ENCODE measurements at places on chromosomes 16 and 17.

GRCh38 chr16:26909623-26910022 lies 157.1 kb upstream of the C16orf82 start:
- no peak for DNase-seq

GRCh38 chr17:45087504-45087975 lies 26.4 kb downstream of the NMT1 start:
- DNase-seq, result no peak

DNA sequence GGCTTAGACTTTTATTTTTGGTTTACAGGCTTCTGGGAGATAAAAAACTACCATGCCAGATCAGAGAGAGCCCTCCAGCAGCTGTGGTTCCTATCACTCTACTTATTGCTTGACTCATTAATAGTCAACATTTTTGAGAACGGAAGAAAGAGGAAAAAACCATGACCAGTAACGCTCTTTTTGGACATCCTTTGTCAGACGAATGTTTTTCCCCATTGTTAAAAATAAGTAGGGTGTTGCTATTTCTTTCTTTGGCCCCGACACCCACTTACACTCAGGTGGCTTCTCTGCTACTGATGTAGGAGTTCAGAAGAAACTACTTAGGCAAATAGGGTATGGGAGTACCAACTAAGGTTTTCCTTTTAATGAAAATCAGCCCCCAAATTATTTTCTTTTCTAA lies 27.5 kb downstream of the TVP23A start:
- no peak for DNase-seq

DNA sequence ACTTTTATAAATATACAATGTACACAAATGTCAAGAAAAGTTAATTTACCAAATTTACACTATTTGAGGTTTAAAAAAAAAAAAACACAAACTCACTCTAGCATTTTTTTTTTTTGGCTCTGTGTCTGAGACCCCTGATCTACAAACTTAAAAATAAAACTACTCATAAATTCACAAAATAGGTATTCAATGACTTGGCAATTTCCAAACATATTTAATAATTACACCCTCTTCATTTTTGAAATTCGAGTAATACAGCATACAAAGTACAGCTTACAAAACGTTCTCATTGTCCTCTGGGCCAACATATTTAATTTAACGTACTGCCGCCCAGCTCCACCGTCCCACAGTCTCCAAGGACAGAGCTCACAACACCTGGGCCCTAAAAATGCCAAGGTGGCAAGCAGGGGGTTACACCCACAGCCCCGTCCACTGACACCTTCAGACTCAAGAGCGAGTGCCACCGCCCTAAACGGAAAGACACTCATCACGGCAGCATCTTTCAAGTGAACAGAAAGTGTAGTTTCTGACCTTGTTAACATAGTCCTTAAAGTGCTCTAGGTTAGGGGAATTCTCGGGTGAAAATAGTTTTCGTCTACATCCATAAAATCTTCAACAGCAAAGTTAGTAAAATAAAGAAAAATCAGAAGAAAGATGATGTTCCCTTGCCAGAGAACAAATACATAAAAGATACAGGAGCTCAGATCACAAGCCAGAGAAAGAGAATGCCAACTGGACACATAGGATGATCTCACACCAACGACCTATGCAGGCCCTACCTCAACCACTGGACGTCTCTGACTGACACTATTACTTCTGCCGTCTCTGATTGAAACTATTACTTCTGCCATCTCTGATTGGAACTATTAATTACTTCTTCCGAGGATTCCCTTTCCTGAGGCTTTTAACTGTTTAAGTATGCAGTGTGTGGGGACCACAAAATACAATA lies 4.2 kb downstream of the ADCY9 start:
- no peak for DNase-seq

DNA sequence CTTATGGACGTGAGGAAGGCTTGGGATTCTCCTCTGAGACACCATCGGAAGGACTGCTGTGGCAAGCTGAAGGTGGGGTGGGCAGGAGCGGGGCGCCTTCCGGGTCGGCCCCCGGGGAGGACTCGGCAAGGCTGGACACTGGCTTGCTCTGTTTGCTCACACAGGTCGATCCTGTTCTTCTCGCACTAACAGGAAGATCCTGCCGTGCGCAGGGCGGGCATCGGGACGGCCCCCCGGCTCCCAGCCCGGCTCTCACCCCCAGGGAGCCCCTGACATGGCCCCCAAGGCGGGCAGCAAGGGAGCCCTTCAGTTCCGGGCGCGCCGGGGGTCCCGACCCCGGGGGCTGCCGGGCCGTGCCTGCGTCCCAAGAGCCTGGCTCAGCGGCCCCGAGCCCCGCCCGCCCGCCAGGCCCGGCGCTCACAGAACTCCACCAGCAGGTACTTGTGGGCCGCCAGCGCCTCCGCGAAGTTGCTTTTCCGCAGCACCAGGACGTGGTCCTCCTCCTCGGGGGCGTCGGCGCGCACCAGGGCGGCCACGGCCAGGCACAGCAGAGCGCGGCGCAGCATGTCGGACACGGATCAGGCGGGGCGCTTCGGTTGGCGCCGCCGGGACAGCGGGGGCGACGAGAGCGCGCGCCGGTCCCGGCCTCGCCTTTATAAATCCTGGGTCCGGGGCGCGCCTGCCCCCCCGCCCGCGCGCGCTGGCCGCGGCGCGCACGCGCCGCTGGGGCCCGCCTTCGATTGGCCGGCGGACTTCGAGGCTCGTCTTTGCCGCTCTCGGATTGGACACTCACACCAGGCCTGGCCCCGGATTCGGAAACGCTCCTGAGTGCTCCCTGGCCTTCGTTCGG lies at the start of gene P4HB:
TSS of gene P4HB (minus strand) at position 630 of the 850 bp plus-strand sequence. CDS start at position 566, 64 bp downstream.
- no peak for DNase-seq

DNA sequence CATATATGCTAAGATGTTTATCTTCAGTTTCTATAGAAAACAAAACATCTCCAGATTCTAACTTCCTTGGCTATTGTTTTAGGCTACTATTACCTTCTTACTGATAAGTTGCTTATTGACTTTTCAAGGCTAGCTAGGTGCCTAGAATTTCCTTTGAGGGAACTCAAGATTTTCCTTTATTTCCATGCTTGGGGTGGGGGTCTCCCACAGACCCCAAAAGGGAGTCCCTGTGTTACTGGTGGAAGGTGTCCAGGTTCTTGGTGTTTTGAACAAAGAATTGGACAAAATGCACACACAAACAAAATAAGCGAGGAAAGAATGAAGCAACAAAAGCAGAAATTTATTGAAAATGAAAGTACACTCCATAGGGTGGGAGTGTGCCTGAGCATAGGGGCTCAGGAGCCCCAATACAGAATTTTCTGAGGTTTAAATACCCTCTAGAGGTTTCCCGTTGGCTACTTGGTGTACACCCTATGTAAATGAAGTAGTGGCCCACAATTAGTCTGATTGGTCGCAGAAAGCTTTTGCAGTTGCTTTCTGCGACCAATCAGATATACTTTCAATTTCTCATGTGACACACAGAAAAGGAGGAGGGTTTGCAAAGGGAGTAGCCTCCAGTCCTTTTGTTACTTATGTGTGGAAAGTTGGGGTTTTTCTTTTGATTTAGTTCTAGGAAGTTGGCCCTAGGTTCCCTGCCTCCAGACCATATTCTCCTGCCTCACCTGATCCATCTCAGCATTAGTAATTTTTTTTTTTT lies 67.5 kb downstream of the MARF1 start:
- DNase-seq, result no peak

- DNase-seq, result no peak
These were observed 1.7 kb downstream of the MAP2K3 start for GRCh38 chr17:21286066-21286770.

DNA sequence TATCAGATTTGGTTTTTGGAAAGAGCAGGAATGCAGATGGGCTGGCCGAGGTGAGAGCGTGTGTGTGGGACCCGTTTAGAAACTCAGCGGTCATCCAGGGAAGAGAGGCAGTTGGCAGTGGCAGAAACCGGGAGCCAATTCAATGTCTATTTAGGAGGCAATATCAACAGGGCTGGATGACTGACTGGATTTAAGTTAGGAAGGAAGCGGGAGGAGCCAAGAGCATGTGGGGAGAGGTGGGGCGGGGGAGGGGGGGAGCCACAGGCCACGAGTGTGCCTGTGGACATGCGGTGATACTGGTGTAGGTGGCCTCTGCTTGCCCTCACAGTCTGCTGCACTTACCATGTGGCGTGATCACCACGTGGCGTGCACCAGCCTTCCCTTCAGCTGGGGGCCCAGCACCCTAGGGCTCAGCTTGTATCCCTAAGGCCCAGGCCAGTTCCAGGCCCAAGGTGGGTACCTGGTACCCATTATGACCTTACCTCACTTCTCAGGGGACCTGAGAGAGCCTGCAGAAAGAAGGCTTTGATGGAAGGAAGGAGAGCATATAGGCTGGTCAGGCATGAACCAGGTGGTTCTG lies 10.8 kb upstream of the TPPP3 start:
- DNase-seq, result no peak

GRCh38 chr17:57553526-57553925 lies 191.6 kb downstream of the CCDC182 start:
- DNase-seq, result no peak

DNA sequence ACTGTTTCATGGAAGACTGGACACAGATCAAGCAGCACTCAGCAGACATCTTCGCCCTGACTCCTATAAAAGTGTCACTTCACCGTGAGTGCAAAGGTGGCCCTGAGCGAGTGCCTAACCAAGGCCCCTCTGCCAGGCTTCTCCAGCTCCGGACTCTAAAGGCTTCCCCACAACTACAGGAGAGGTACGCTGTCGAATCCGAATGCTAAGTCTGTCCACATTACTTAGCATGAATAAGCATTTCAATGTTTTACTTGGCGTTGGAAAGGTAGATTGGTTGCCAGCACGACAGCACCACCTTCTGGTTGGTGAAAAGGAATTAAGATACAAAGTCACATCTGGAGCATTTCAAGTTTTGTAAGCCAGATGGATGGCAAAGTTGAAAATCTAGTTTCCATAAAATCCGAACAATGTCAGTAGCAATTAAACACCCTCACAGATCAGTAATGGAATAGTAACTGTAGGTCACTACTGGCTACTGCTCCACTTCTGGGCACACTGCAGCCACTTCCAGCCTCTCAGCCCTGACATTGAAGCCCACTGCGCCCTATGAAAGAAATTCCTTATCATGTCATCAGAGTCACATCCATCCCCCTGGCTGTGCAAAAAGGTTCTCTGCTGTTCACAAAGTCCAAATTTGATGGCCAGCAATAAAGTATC lies 100.9 kb downstream of the PARN start:
- peak; percentile 39 for DNase-seq

DNA sequence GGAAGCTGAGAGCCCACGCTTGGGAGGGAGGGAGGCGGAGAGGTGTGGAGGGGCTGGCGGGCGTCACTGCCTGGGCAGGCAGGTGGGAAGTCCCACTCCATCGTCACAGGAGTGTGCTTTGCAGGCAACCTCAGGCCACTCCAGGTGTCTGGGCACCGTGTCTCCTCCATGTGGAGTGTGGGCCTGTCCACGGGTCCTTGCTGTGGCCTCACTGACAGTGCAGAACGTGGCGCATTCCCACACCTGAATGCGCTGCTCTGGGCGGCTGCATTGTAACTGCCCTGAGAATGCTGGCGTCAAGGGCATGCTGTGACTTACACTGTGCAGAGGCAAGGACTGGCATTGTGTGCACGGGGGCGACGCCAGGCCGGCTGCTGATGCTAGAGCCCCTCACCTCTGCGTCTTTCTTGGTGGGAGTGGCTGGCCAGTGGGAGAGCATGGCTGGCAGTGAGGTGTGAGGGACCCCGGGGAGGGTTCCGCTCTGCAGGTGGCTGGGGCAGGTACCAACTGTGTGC lies 66.4 kb downstream of the BANP start:
- DNase-seq, result no peak

GRCh38 chr16:85420501-85421337 lies 192.4 kb upstream of the GSE1 start:
- DNase-seq, result no peak

- no peak for DNase-seq
These were observed 51.3 kb downstream of the TNFRSF13B start for GRCh38 chr17:16920628-16921020.

GRCh38 chr16:35184356-35184870 lies 1725.0 kb downstream of the TP53TG3F start:
- DNase-seq, result no peak

- no peak for DNase-seq
These were observed 291.2 kb downstream of the IRX3 start for GRCh38 chr16:53995378-53995777.

- DNase-seq, result no peak
These were observed 20.3 kb downstream of the METRNL start for GRCh38 chr17:83099570-83100181.

DNA sequence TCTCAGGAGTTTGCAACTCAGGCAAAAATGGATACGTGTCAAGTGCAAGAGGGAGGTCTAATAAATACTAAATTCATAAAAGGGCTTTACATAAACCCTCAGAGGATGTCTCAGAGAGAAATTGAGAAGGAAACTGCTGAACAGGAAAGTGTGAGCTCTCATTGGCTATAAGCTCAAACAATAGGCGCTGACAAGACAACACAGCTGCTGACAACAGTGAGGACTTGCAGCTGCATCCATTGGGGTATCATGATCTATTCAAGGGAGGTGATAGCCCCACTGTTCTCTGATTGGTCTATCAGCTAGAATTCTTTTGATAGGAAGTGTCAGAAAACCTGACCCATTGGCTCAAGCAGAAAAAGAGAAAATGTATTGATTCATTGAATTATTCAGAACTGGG lies 187.2 kb downstream of the CBLN1 start:
- no peak for DNase-seq

GRCh38 chr16:68267612-68268405 lies 3.5 kb downstream of the SLC7A6 start:
- peak; percentile 66 for DNase-seq

GRCh38 chr16:88365244-88365865 lies 17.4 kb upstream of the ZNF469 start:
- no peak for DNase-seq

GRCh38 chr17:50527155-50527762 lies 5.3 kb upstream of the EPN3 start:
- no peak for DNase-seq

- DNase-seq, result no peak
These were observed 7.9 kb upstream of the BAHCC1 start for GRCh38 chr17:81387100-81388090.

- DNase-seq, result no peak
These were observed 46.5 kb downstream of the GAS7 start for GRCh38 chr17:10151667-10152496.

Measured in NCI-H524 treated with DMSO at 0.1 percent for 48 hours (cell line).